ENCODE measurements at places on chromosomes 2 and 18. TPM values are rescaled to one million over a fixed set of nuclear protein-coding genes. Genes with fewer than 3 reads are reported as not detected.

PMAIP1 gene
- 4.6 TPM for total RNA-seq

TMEM178A gene
- total RNA-seq = 12.0 TPM

C2orf15 gene
- total RNA-seq = 0.23 TPM

- peak; percentile 81 for DNase-seq
Measured at GRCh38 chr2:221572219-221572820, at the start of gene EPHA4. TSS of gene EPHA4 (minus strand) at chr2:221572304. CDS start at chr2:221572248, 56 bp downstream.

GRCh38 chr18:14221689-14222088, 89.5 kb upstream of the ZNF519 start:
- no peak for DNase-seq

GRCh38 chr2:8535469-8535795, 146.4 kb upstream of the ID2 start:
- no peak for DNase-seq

DNA sequence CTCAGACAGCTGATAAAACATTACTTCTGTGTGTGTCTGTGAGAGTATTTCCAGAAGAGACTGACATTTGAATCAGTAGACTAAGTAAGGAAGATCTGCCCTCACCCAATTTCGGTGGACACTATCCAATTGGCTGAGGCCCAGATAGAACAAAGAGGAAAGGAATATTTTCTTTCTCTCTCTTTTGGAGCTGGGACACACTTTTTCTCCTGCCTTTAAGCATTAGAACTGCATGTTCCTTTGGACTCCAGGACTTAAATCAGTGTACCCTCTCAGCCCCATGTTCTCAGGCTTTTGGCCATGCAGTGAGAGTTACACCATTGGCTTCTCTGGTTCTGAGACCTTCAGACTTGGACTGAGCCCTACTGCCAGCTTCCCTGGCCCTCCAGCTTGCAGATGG, 3.3 kb upstream of the SRBD1 start:
- DNase-seq = no peak

DNA sequence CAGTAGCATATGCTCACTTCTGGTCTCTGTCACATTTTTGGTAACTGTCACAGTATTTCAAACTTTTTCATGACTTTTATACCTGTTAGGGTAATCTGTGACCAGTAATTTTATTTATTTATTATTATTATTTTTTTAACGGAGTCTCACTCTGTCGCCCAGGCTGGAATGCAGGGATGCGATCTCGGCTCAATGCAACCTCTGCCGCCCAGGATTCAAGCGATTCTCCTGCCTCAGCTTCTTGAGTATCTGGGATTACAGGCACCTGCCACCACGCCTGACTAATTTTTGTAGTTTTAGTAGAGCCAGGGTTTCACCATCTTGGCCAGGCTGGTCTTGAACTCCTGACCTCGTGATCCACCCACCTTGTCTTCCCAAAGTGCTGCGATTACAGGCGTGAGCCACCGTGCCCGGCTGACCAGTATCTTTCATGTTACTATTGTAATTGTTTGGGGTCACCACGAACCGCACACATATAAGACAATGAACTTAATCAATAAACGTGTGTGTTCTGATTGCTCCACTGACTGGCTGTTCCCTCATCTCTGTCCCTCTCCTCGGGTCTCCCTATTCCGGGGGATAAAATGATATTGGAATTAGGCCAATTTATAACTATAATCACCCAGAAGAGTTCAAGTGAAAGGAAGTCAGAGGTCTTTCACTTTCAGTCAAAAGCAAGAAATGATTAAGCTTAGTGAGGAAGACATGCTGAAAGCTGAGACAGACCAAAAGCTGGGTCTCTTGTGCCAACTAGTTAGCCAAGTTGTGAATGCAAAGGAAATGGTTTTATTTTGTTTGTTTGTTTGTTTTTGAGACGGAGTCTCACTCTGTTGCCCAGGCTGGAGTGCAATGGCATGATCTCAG, 22.9 kb downstream of the TGIF1 start:
- DNase-seq = no peak

DNA sequence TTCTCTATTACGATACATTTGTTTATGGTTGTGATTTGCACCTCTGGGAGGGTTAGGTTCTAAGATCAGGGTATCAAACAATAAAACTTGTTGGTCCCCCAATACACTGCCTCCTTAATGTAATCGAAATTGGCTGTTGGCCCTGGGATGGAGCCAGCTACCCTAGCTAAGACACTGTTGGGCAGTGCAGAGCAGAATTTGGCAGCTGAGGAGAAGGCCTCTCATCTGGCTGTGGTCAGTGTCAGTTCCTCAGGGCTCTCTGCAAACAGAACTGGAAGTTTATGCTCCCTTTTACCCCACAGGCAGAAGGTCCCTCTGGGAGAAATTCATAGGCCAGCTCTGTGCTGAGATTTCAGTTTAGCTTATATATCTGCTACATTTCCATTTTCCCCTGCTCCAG, 8.6 kb upstream of the HAAO start:
- no peak for DNase-seq

DNA sequence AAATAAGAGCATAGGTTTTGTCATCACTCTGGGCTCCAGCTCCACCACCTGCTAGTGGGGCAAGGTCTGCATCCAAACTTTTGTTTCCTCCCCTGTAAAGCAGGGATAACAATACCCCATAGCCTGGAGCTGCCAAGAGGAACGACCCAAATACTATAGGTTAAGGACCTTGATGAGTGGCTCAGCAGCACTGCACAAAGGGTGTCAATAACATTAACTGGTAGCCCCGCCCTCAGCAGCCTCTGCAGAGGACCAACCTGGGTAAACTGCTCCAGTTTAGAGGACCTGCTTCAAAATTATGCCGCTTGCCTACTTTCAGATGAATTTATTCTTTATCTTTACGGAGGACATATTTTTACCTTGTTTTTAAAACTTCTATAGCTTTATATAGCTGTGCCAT, 65.8 kb upstream of the RIOK3 start:
- DNase-seq = no peak

GRCh38 chr18:44792456-44793061, 111.9 kb downstream of the SETBP1 start:
- DNase-seq = no peak
